ENCODE measurements at places on chromosomes 4 and X.

- DNase-seq = peak; percentile 89
Measured at GRCh38 chrX:39813631-39814277, 284.0 kb downstream of the BCOR start.

- no peak for DNase-seq
Measured at GRCh38 chrX:17826609-17827496, 34.2 kb downstream of the RAI2 start.

GRCh38 chr4:142242156-142242555, 603.9 kb downstream of the INPP4B start:
- DNase-seq = no peak

GRCh38 chrX:88863726-88864125, 116.7 kb downstream of the CPXCR1 start:
- DNase-seq = no peak

- peak; percentile 75 for DNase-seq
Measured at GRCh38 chrX:84188320-84188834, 378 bp upstream of the RPS6KA6 start.

DNA sequence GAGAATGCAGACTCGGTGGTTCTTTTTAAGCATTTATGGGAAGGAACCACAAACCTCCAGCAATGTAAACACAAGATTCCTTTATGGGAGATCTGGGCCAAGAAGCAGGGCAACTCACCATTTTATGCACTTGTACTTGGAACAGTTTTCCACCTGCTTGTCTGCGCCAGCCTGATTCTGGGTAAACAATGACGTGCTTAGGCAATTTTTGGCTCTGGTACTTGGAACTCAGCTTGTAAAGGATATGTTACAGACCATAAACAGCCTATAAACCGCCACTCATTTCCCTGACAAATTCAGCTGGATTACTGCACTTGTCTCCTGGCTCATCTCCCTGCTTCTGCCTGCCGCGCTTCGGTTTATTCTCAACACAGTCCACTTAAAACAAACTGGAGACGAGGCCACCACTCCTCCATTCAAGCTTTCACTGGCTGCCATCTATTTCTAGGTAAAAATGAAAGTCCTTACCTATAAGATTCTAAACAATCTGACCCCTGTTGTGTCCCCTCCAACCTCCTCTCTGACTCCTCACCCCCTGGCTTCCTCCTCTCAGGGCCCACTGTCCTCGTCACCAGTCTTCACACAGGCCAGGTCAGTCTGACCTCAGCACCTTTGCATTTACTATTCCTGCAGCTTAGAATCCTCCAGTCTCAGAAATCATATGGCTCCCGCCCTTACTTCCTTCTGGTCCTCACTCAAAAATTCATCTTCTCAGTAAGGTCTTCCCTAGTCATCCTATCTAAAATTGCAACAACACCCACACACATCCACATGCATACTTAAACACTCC, 205.9 kb upstream of the GALNT7 start:
- DNase-seq = no peak

DNA sequence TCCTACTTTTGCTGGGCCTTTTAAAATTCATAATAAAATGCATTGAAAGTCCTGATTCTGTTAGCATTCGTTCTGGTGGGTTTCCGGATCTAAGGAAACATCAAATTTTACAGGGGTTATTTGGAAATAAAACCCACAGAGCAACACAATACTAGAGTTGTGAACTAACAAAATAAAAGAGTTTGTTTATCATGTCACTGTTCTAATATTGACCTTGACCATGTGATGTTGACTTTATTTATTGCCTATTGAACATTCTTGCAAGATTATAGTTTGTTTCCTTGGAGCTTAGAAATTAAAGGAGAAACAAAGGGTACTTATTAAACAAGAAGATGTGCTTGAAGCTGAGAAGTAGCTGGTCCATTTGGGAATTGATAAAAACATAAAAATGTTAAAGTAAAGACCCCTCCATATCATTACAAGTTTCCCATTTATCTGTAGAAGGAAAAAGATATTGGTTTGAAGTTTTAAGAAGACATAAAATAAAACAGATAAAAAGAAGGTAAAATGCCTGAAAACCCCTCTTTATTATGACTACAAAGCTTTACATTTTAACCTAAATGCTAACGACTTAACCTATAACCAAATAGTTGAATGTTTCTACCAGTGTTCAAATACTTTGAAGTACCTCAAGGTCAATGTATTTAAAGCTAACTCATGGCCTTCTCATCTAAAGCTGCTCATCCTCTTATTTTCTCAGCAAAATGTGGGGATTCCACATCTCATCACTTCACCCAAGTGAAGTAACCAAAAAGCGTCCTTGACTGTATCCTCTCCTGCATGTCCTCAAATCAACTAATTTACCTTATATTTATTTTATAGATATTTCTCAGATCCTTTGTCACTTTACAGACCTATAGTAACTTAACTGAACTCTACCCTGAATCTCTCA, 179.6 kb downstream of the GASK1B start:
- no peak for DNase-seq

DNA sequence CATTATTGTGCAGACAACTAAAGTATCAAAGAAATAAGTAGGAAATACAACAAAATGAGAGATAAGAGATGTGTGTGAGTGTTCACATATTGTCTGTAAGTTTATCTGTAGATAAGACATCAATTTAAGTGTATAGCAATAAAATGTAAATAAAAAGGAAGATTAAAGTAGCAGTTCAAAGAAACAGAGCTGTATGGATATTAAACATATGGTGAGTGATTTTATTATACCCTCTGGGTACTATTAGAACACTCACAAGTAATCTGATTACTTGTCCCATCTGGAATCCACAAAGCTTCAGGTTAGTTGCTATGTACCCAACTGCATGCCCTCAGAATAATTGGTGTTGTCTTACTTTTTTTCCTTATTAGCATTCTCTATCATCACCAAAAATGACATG, 747.9 kb upstream of the ADGRL3 start:
- no peak for DNase-seq

GRCh38 chr4:73701116-73701515, 39.3 kb upstream of the CXCL8 start:
- DNase-seq = no peak

DNA sequence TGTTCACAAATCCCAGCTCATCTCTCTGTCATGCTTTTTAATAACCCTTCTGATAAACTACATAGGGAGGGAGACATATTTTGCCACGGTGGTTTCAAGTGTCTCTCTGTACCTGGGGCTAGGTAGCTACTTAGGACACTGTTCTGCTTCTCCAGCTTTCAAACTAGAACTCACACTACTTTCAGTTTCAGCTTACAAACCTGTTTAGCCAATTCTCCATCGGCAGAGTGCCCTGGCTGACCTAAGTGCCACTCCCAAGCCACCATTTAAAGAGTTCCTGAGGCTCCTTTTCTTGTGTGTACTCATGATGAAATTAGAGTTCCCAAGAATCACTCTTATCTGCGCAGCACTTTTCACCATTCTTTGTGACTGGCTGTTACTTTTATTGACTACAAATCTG, 899.2 kb downstream of the FAT4 start:
- no peak for DNase-seq

GRCh38 chrX:40457406-40457805, 123.4 kb upstream of the ATP6AP2 start:
- no peak for DNase-seq

- no peak for DNase-seq
Measured at GRCh38 chrX:109351557-109351956, 130.3 kb downstream of the GUCY2F start.

- DNase-seq = no peak
Measured at GRCh38 chrX:16250296-16250695, 83.0 kb downstream of the MAGEB17 start.

DNA sequence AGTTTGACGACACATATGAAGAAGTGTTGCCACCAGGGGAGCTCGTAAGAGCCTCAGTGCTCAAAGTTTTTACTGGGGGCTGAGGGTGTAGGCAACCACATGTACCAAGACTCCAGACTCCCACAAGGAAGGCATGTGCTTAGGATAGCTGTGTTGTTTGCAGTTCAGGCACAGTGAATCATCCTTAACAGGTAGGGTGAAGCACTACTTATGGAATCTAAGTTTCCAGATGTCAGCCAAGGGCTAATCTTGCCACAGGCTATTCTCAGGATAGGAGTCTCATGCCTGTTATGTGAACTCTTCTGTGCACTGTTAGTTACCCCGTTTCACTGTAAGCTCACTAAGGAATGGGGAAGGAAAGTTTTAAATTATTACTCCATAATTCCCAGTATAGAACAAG, 202.6 kb downstream of the TMA16 start:
- no peak for DNase-seq

- no peak for DNase-seq
Measured at GRCh38 chr4:37762991-37763368, 63.5 kb upstream of the PGM2 start.

DNA sequence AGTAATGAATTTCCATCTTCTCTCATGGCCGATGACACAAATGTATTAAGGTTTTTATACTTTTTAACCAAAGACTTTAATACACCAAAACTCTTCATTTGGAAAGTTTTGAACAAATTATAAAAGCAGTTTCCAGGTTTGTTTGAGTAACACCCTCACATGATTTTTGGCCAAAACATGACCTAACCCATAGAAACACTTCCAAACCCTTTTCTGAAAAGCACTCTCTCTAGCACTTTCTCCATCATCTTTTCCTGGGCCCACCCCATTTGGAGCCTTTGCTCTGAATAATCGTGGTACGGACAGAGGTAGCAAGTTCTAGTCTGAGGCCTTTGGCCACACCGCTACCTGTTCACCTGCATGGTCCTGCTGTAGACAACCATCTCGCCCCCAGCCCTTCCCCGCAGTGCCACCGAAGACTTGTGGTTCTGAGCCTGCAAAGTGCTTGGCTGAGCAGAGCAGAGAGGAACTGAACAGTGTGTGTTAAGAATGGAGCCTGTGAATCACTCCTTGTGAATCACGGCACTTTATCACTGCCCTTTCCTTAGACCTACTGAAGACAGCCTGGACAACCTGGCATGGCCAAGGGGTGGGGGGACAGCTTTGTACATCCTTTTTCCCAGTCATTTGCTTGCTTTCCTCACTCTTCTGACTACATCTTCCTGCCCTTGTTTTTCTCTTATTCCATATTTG, 181.8 kb downstream of the PTTG2 start:
- DNase-seq = no peak
